Activated T-helper 1 cell treated with anti-CD3 and anti-CD28 coated beads, Interleukin-12 subunit alpha, Interleukin-12 subunit beta, Interleukin-2, Interleukin-4 antibody, amounts not matched to agents 30 ng/mL and 10 ng/mL and 1 ng/mL, durations not matched to agents 14 hours and 24 hours and 36 hours (primary cell): ENCODE measurements at places on chromosomes 16 and 17. TPM values are rescaled to one million over a fixed set of nuclear protein-coding genes. Genes with fewer than 3 reads are reported as not detected.

DNA sequence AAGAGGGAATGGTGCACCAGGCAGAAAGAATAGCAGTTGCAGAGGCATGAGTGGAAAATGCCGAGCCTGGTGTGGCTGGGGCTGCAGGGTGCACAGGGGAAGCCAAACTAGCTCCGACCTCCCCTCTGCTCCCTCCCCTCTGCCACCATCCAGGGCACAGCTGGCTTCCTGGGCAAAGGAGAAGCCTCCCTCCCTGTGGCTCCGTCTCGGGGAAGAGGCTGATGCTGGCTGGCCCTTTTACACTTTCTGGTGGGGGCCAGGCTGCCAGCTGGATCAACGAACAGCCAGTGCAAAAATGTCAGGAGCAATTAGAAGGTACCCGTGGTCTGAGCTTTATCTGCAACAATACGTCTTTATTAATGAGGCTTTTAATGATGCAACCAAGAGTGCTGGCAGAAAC, 37.1 kb upstream of the KCNJ12 start:
- no peak for DNase-seq

DNA sequence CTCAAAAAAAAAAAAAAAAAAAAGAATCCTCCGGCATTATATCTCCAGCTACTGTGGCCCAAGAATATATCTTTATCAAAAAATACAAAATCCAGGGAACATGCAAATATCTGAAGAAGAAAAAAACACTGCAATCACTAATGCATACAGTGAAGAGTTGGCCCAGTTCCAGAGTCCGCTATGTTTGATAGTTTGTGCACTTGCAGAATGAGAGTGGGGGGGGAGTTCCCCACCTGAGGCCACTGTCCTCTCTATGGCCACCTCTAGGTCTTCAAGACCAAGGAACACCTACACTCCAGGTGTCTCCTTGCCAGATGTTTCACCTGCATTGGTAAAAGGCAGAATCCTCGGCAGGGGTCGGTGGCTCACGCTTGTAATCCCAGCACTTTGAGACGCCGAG, 4.0 kb downstream of the ZNF785 start:
- no peak for DNase-seq

DNA sequence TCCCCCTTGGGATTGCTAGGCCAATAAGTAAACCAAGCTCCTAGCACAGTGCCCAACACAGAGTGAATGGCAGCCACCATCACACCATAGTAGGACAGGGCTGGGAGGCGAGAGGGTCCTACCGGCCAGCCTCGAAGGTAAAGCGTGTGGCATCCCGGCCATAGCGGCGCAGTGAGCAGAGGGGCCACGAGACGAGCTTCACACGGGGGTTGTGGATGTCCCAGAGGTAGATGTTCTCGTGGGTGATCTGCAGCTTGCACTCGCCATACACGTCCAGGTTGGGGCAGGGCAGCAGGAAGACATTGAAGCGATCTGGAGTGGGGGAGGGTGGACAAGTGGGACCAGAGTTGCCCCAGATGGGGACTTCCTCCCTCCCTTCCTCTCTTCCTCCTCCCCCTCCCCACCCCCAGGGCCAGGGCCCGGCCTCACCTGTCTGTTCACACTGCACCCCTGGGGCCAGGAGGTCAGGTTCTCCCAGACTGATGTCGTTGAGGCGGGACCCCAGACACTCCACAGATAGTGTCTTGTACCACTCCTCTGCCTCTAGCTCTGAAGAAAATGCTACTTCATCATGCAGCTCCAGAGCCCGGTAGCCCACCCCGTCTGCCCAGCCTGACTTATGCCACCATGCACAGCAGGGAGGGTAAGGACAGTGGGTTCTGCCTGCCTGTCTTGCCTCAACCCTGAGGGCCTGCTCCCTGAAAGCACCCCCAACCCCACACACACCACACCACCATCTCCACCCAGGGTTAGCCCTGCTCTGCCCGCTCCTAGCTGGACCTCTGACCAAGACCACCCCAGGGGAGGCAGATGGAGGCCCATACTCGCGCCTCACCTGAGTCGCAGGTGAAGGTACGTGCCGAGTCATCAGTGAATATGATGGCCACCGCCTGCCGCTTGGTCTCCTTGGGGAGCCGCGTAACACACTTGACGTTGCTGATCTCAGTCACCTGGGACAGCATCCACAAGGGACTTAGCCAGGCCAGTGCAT, 11.3 kb downstream of the DOK4 start:
- DNase-seq = no peak

GRCh38 chr16:16108759-16109158, 114.5 kb downstream of the ABCC6 start:
- no peak for DNase-seq

GRCh38 chr16:85191341-85191965, 79.2 kb upstream of the CIBAR2 start:
- DNase-seq = no peak

DNA sequence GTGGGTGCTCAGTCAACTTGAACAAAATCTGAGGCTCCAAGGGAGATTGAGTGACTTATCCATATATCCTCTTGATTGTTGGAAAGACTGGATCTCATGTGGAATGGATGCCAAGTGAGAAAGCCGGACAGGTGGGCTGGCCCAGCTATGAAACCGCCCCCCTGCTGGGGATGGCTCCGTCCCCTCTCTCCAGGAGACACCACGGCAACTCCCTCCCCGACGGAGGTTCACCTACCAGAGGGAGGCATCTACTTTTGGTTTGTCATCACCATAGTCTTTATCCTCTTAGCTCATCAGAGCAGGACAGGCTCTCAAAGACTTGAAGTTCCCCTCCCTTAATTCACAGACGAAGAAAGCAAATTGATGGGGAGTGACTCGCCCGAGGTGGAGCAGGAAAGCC, 1.8 kb upstream of the ALG1 start:
- DNase-seq = no peak

GRCh38 chr16:24645739-24646645, 83.5 kb upstream of the TNRC6A start:
- DNase-seq = no peak

DNA sequence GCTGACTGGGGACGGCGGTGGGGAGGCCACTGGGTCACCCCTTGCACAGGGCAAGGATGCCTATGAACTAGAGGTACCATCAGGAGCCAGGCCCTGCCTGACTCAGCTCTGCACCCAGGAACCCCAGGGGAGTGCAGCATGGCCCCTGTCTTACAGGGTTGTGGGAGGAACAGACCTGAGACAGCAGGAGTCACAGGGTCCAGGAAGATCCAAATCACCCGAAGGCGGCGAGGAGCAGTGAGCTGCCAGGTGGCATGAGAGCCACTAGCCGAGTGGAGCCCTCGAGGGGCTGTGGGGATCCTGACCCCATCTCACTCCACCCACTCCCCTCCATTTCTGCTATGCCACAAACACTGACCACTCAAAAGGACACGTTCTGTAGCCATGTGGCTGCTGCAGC, 30.8 kb downstream of the PLD6 start:
- no peak for DNase-seq

DNA sequence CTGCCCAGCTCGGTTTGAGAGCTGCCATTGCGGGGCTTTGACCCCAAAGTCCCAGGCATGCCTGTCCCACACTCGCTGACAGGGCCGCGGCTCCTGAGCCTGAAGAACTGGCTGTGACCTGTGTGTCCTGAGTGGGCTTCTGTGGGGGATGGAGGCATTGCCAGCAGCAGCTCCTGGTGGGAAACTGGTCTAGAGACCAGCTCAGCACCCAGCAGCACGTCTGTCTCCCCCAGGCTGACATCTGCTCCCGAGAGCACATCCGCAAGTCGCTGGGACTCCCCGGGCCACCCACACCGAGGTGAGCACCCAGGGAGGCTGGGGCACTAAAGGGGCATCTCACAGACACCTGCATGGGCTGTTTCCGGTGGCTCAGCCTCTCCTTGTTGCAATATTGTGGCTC, 13.4 kb downstream of the ENDOV start:
- DNase-seq = no peak

DNA sequence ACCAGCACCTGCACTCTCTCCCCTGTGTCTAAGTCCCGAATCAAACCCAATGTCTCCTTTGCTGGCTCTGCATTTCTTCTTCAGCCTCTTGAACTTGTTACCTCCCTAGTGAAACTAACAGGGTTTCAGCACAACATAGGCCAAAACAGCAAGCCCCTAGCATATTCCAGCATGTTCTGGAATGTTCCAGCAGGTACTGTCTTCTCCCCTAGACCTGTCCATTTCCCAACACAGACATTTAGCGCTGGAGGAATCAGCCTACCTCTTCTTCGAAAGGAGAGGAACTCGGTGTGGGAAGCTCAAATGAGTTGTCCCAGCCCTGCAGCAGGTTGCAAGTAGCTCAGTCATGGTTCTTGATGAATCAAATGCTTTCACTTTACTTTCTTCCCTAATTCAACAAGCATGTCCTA, 47.1 kb downstream of the LITAF start:
- DNase-seq = no peak

GRCh38 chr17:42477173-42477572, 18.5 kb downstream of the ATP6V0A1 start:
- no peak for DNase-seq

GRCh38 chr17:70344386-70345060, 175.2 kb downstream of the KCNJ2 start:
- DNase-seq = no peak

DNA sequence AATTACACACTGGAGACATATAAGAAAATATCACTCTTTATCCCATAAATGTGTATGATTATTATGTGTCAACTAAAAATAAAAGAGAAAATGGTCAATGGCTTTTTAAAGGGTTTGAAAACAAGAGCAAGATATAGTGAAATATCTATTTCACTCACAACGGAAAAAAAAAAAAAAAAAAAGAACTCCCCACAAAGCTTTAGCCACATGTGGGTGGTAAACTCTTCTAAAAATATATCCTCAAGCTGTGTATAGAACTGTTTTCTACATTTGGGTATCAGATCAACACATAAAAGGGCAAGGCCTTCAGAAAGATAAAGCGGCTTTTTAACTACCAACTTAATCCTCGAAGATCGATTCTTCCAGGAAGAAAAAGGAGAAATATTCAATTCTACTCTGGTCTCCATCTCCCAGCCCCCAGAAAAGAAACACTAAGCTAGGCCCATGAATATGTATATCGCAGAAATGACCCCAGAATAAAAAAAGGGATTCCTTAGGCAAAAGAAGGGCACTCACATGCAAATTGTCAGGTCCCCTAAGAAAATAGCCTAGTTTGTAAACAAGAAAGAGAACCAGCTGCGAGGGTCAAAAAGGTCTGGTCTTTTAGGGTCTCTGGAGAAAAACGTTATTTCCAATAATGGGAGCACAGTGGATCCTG, 4.4 kb downstream of the LITAF start:
- no peak for DNase-seq

GRCh38 chr17:76527430-76528111, 9.9 kb downstream of the CYGB start:
- no peak for DNase-seq

- DNase-seq = no peak
These were observed 522.5 kb upstream of the CDH5 start for GRCh38 chr16:65843941-65844340.

- DNase-seq = no peak
These were observed 79.9 kb upstream of the LGALS9 start for GRCh38 chr17:27550974-27551505.

- DNase-seq = no peak
These were observed 666.0 kb upstream of the CA10 start for GRCh38 chr17:52824542-52824941.

- DNase-seq = no peak
These were observed 172.5 kb downstream of the ZFHX3 start for GRCh38 chr16:72875291-72876031.

DNA sequence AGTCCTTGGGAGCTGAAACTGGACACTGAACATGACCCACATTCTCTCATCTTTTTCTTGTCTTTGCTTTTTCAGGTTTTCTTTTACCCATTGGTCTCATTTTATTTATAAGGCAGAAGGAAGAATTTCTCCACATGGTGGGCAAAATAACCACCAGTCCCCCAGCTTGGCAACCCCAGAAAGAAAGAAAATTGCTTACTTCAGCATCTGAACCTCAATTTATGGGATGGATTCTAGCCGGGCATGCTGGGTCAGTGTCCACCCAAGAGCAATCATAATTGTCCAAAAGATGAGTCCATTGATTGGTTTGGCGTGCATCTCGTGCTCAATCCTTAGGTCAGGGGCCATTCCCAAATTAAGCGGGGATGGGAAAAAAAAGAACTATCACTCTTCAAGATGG, 163.7 kb downstream of the TMEM114 start:
- DNase-seq = no peak

DNA sequence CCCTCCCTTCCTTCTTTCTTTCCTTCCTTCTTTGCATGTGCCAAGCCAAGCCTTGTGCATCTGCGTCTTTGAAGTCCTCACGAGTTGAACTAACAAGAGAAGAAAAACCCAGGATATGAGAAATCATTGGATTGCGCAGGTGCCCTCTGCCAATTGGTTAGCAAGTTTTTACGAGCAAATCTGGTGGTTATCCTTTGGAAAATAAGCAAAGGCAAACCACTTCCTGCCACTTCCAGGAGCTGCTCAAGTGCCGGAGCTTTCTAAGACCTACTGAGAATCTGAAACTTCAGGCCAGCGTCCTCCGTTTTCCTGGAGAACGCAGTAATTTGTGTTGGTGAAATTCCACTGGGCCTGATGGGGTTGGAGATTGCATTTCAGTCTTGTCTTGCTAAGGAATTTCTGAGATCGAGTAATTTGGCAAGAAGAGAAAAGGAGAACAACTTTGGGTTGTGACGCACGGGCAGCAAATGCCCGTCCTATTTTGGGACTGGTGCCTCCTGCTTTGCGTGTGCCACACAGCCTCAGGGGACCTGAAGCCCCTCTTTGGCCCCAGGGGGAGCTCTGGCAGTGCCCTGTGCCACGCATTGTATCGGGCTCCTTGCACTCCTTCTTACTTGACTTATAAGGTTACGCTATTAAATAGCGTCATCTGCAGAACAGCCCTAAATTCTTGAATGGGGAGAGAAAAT, 56.4 kb downstream of the CMIP start:
- no peak for DNase-seq

DNA sequence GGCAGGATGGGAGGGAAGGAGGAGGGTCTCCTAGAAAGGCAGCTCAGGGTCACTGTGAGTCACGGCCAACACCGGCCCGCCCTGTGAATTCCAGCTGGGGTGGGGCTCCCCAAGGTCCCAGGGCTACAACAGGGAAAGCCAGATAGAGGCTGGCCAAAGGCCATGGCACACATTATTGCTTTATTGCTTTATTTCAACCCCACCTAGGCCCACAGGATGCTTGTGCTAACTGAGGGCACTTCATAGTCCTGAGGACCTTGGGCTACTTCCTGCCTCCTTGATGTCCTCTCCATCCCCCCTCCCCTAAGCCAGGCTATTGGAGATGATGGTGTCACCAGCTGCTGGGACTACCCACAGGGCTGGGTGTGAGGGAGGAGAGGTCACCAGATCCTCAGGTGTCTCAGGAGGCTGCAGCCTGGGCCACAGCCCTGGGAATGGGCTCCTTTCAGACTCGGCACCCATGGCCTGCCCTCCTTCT, 26.1 kb downstream of the LRRC75A start:
- no peak for DNase-seq

GRCh38 chr16:75266738-75267630, 15.6 kb upstream of the BCAR1 start:
- no peak for DNase-seq

RAB34 gene
- total RNA-seq = 17.6 and 18.2 TPM in 2 replicates

ADAM11 gene
- 0.32 and 0.52 TPM in 2 replicates for total RNA-seq

HIC1 gene
- total RNA-seq = 45.6 and 47.0 TPM in 2 replicates

EVPLL gene
- 0.17 TPM in 1 of 2 replicates, not detected in the other for total RNA-seq

NPIPA8 gene
- 0.29 and 0.44 TPM in 2 replicates for total RNA-seq

BCO1 gene
- not detected in 2 replicates for total RNA-seq

SSTR5 gene
- total RNA-seq = not detected in 2 replicates

C17orf50 gene
- not detected in 2 replicates for total RNA-seq

SP6 gene
- total RNA-seq = 0.05 and 0.12 TPM in 2 replicates

EMP2 gene
- total RNA-seq = not detected in 2 replicates

RNU2-1 gene
- 5,029 and 6,685 TPM in 2 replicates for total RNA-seq

CLDN9 gene
- not detected in 2 replicates for total RNA-seq

SLC12A3 gene
- total RNA-seq = not detected in 2 replicates

PPM1E gene
- 0.03 TPM in 1 of 2 replicates, not detected in the other for total RNA-seq

CX3CL1 gene
- total RNA-seq = not detected in 2 replicates
